Activated T-helper 1 cell treated with Interleukin-2 at 50 U/mL for 16 hours (primary cell): ENCODE measurements at places on chromosomes 16 and 17.

- DNase-seq = peak; percentile 24
Observed at GRCh38 chr16:2178321-2179106, 17.9 kb downstream of the CASKIN1 start.

DNA sequence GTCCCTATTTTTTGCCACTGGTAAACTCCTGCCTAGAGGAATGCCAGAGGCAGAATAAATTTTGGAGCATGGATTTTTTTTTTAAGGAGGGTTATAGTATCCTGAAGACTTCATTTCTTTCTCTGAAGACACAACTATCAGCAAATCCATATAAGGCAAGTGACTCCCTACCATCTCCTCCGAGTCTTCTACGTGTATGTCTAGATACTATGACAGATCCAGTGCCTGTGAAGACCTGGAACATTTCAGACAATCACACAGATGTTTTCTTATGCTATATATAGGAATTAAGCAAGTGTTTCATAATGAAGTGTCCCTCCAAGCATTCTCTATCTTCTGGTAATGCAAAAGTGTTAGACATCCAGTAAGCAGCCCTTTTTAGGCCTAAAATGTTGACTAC is 255.5 kb upstream of the TBX2 start:
- DNase-seq = no peak

- no peak for DNase-seq
Observed at GRCh38 chr17:39555368-39555767, 52.4 kb downstream of the NEUROD2 start.

DNA sequence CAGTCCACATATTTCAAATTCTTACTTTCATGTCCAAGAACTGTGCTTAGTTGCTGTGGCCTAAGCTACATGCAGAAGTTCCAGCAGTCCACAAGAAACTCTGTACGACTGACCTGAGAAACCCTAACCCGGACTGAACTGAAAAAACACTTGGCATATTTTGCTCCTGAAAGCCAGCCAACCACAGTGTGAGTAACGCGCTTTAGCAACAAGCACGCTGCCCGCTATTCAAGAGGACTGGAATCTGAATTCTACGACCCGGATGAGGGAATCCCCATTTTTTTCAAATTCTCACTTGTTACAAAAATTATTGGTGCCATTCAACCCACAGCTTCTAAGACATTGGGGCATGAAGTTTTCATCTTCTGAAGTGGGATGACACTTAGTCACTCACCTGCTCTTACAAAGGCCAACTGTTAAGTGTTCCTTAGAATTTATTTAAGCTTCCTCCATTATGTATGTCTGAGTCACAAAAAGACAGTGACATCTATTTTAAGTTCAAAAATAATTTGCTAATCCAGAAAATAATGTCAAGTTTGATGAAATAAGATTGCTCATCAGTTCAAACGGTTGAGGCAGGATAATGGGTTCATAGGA is 78.7 kb downstream of the CDYL2 start:
- DNase-seq = no peak
